ENCODE measurements at places on chromosomes 3 and 15.

GRCh38 chr3:128151758-128152274 is 1.5 kb upstream of the EEFSEC start:
- DNase-seq = no peak

DNA sequence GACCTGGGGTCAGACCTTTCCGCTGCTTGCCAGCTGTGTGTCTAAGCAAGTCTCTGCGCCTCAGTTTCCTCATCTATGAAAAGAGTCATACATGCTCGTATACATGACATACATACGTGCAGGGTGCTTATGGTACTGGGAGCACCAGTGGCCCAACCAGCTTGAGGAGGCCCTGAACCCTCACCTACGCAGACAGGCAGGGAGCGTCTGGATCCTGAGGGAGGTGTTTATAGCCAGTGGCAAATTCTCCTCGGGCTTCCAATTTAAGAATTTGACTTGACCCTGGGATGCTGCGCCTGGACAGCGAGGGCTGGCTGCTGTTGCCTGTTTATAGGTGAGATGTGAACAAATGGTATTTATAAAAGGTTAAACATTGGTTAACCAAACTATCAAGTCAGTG is 17.7 kb upstream of the FGD5 start:
- no peak for DNase-seq

- no peak for DNase-seq
Observed at GRCh38 chr3:107063351-107063750, 313.9 kb upstream of the CCDC54 start.

- DNase-seq = no peak
Observed at GRCh38 chr3:170232266-170232665, 10.0 kb downstream of the PRKCI start.

- no peak for DNase-seq
Observed at GRCh38 chr3:183281126-183281797, 28.2 kb downstream of the B3GNT5 start.

GRCh38 chr15:91142106-91142744 is 42.2 kb downstream of the SV2B start:
- DNase-seq = no peak

DNA sequence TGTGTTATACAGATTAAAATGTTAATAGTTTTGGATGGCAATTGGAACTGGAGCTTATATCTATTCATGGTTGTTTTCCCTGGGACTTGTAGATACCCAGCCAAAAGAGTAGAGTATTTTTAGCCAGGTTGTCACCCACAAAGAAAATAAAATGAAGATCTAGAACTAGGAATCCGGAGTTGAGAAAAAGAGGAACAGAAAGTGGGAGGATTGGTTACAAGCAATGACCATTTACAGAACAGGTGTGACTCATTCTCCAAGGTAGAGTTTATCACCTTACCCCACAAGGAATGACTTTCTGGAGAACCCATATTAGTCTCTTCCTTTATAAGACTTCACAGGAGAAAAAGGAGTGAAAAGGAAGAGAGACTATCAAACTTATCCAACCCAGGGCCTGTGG is 99.8 kb downstream of the TMEM108 start:
- no peak for DNase-seq

DNA sequence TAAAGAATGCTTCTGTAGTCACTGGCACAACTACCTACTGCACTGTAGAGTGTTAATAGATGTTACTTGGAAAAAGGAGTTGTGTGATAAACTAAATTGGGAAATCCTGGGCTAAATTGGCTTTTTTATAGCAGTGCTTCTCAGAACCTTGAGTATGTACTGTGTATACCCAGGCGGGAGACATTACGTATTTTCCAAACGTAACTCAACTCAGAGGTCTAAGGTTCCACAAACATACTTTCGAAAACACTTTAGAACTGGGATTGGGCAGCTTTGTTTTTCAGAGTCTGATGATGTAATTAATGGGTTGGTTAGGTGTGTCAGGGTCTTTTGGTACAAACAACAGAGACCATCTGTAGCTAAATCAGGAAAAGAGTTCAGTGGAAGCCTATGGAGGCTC is 53.5 kb upstream of the CHST2 start:
- DNase-seq = no peak

GRCh38 chr3:56787258-56787775 is 14.4 kb downstream of the ARHGEF3 start:
- DNase-seq = no peak

GRCh38 chr15:75884041-75884440 is 19.6 kb upstream of the FBXO22 start:
- DNase-seq = no peak

- no peak for DNase-seq
Observed at GRCh38 chr15:76393614-76394013, 57.0 kb downstream of the ISL2 start.

- no peak for DNase-seq
Observed at GRCh38 chr15:62488387-62488786, 323.3 kb upstream of the C2CD4B start.

GRCh38 chr3:63977893-63978292 is 45.4 kb downstream of the PSMD6 start:
- DNase-seq = no peak

- no peak for DNase-seq
Observed at GRCh38 chr15:101499863-101500713, 10.6 kb upstream of the PCSK6 start.

- DNase-seq = no peak
Observed at GRCh38 chr3:197680955-197681521, 55.7 kb downstream of the RUBCN start.

DNA sequence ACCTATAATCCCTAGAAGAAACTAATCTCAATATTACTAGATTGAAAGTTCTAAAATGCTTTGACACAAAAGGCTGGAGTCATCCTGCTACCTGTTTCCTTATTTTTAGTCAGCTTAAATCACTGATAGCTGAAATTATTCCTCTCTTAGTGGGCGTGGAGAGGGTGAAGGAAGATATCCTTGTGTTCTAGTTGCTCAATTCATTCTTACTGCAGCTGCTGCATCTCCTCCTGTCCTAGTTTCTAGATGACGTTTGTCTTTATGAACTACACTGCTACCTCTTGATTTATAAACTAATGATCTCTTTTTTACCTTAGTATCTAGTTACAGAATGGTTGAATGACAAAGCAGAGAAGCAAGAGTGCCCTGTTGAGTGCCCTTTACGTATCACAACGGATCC is 50.7 kb downstream of the SETD5 start:
- no peak for DNase-seq

- DNase-seq = no peak
Observed at GRCh38 chr15:99124641-99125040, 19.8 kb downstream of the SYNM start.

- no peak for DNase-seq
Observed at GRCh38 chr15:72239652-72240051, 8.7 kb upstream of the PKM start.

- no peak for DNase-seq
Observed at GRCh38 chr3:82261637-82262036, 500.2 kb upstream of the GBE1 start.

- peak; percentile 47 for DNase-seq
Observed at GRCh38 chr3:170356596-170357175, 829 bp upstream of the SKIL start.

DNA sequence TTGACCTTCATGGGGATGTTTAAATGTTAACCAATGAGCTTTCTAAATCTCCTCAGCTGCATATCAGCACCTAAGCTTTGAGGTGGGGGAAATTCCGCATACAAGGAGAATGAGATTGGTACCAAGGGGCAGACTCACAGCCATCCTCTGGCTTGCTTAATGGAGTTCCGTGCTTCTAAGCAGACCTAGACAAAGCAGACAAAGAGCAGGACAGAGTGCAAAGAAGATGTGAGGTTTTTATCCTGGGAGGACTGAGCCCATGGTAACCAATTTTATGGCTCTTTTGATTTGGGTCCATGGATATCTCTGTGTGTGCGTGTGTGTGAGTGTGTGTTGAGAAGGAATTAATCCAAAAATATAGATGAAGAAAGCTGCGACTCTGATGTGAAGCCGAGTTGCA is 7.5 kb downstream of the TAFA4 start:
- no peak for DNase-seq

DNA sequence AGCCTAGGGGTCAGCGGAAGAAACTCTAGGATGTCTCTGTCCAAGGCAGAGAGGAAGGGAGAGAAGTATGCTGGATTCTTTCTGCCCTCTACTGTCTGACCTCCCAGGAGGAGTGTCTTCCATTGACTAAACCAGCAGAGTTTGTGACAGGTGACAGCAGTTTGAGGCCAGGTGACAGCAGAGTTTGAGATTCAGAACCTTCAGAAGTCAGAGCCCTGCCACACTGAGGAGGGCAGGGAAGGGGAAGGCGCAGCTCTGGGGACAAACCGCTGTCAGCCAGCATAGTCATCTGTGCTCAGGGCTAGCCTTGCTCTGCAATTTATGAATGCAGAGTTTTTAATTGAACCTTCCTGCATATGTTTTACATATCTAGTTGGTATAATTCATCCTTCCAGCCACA is 12.3 kb downstream of the NRROS start:
- no peak for DNase-seq

- no peak for DNase-seq
Observed at GRCh38 chr15:66951531-66952320, 113.7 kb upstream of the SMAD3 start.

DNA sequence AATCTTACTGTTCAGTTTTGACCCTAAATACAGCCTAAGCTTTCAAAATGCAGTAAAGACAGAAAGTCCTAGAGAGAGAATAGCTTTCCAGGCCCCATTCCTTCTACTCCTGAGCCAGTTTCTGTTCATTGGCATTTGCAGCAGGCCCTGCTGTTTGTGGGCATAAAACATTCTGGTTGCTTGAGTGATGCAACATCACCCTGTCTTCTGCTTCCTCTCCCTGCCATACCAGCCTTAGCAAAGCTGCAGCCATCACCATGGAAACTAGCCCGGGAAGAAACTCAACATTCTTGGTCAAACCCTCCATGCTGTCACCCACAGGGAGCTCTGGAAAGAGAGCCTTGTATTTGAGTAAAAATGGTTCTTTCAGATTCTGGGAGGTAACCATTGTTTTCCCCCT is 325.7 kb downstream of the MAGI1 start:
- no peak for DNase-seq

GRCh38 chr15:94477913-94478553 is 246.7 kb downstream of the MCTP2 start:
- DNase-seq = no peak

DNA sequence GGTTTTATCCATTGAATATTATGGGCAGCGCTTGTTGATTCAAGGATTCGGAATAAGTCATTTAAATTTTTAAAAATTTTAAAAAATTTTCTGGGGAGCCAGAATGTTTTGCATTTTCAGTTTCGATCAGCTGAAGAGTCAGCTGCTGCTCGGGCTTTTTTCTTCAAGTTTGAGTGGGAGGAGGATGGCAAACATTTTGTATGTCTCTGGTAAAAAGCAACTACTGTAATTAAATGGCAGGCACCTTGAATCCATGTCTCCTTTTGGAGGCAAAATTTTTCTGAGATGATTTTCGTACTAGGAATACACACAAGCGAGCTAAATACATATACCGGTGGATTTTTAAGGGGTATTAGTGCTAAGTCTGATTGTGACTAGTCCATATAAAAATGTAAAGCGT is 612 bp downstream of the C3orf38 start:
- no peak for DNase-seq

DNA sequence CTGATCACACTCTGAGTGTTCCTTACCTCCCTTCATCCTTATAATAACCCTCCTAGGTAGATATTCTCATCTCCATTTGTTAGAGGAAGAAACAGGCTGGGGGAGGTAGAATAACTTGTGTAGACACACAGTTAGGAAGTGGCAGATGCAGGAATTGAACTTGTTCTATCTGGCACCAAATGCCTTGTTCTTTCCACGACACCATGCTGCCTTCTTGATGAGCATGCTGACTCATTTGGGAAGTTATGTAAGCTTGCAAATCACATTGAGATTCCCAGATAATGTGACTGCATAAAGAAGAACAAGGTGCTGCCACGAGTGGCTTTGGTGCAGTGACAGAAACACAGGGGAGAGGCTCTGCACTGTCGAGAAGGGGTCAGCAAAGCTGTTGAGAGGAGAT is 27.5 kb upstream of the NDUFB4 start:
- DNase-seq = no peak

GRCh38 chr15:31977812-31978661 is 52.3 kb upstream of the CHRNA7 start:
- DNase-seq = no peak

- DNase-seq = no peak
Observed at GRCh38 chr15:88004399-88004798, 252.1 kb downstream of the NTRK3 start.

DNA sequence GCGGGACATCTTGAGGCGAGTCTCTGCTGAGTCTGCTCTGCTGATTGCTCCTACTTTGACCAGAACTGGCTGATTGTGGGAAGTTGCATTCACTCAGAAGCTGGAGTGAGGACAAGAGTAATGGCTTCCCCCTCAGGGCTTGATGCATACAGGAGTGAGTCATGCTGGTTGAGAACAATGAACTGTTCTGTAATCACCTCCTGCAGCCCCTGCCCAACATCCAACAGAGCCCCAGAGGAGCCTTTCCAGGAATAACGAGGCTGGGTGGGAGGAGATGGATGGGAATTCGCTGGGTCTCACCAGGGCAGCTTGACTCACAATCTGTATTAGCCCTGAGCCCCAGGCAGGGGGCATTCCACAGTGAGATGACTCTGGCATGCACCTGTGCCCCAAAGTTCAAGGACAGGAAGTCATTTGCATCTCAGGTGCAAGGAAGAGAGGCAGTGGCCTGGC is 85.0 kb downstream of the RAB11A start:
- no peak for DNase-seq

DNA sequence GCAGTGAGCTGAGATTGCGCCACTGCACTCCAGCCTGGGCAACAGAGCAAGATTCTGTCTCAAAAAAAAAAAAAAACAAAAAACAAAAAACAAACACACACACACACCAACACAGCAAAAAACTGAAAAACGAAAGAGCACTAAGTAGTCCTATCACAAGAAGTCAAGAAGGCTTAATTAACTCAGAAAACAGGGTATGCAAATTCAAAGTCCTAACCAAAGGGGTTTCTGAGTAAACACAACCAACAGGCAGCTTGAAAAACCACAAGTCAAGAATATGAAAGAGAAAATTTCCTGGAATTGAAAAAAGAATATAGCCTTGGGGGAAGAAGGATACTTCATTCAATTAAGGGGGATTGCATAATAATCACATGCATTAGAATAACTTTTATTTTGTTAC is 37.7 kb upstream of the PARP14 start:
- DNase-seq = no peak

DNA sequence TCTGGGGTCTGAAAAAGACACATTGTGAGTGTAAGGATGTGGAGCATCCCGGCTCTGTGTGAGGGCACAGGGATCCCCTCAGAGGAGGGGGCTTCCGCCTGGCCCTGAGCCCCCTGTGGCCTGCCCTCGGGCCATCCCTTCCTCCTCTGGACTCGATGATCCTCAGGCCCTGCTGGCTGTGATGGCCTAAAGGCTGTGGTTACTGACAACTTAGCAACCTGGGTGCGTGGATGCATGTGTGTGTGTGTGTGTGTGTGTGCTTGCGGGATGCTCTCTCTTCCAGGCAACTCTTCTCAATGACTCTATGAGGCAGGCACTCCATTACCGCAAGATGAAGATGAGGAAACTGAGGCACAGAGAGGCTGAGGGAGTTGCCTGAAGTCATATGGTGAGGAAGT is 66.0 kb downstream of the ASB7 start:
- no peak for DNase-seq
